Peyer's patch (tissue), 4 donors: ENCODE measurements at places on chromosomes 2 and 18. TPM values are rescaled to one million over a fixed set of nuclear protein-coding genes. Genes with fewer than 3 reads are reported as not detected.

- no peak for DNase-seq
- no peaks in the 10 kb centered on the region for H3K36me3 ChIP-seq
- H3K27ac ChIP-seq: no peak overlapping the region
- no peak overlapping the region for H3K4me3 ChIP-seq
- H3K4me1 ChIP-seq: no peaks in the 10 kb centered on the region
- H3K27me3 ChIP-seq: no peaks in the 10 kb centered on the region
These were observed 98.7 kb upstream of the LPIN2 start for GRCh38 chr18:3111523-3112240.

DNA sequence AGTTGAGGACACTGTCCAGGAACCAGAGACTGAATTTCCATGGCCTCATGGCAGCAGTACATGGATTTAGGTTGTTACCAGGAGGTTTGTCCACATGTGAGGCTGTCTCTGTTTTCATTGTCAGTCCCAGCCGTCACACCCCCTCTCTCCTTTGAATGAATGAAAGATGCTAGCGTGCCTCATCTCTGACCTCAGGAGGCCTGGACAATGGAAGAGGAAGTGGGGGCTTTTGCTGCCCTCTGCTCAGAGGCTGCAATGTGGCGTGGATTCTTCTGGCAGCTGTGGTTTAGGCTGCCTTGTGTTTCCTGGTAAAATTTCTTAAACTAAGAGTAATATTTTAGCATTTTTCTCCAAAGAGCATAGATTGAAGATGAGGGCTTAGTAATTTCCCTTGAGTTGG lies 47.5 kb downstream of the RAB31 start:
- H3K4me3 ChIP-seq: no peak overlapping the region
- no peak for DNase-seq
- no peaks in the 10 kb centered on the region for H3K36me3 ChIP-seq

CDK15 gene
- total RNA-seq: not detected

RAB1A gene
- 99.2 TPM for total RNA-seq

DNA sequence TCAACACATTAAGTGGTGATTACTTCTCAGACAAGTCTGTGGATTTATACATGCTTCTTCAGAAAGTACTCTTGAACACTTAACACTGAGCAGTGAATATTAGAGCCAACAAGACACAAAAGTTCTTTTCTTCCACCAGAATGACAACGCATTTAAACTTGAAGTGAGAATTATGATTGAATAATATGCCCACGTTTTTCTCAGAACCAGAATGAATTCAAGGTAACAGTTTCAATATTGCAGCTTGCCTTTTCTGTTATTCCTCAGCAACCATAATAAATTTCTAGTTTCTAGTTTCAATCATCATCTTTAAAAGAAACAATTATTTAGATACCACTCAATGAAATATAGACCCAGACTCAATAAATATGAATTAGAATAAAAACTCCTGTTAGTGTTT lies 547.0 kb downstream of the NUP35 start:
- H3K4me3 ChIP-seq: no peak overlapping the region
- no peak overlapping the region for H3K27ac ChIP-seq
- no peak for DNase-seq
- H3K36me3 ChIP-seq: no peaks in the 10 kb centered on the region
- H3K27me3 ChIP-seq: no peaks in the 10 kb centered on the region
- H3K4me1 ChIP-seq: no peaks in the 10 kb centered on the region

GRCh38 chr2:225122007-225122406 lies 79.7 kb upstream of the DOCK10 start:
- no peak for DNase-seq
- no peak overlapping the region for H3K4me3 ChIP-seq

DNA sequence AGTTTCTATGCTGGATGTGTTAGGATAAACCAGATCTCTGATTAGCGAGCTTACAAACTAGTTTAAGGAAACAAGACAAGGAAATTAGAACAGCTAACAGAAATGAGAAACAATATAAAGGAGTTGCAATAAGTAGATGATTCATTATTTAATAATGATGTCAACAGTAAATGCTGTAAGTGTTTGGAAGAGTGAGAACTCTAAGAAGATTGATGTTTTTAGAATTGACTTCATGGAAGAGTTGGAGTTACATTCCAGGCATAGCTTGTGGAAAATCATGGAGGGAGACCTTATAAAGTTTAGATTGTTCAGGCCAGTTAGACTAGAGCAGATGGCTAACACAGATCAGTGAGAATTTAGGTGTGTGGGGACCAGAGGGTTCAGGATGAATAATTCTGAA lies 32.6 kb downstream of the PPP1R1C start:
- no peaks in the 10 kb centered on the region for H3K36me3 ChIP-seq
- H3K4me3 ChIP-seq: no peak overlapping the region

TMEM178A gene
- 3.8 TPM for total RNA-seq

GRCh38 chr2:28336982-28337627 lies 55.6 kb upstream of the FOSL2 start:
- DNase-seq: no peak
- H3K27me3 ChIP-seq: no peaks in the 10 kb centered on the region
- H3K4me3 ChIP-seq: no peak overlapping the region
- H3K27ac ChIP-seq: no peak overlapping the region
- H3K4me1 ChIP-seq: peaks cover 4% of the 10 kb centered on the region
- H3K36me3 ChIP-seq: no peaks in the 10 kb centered on the region

DNA sequence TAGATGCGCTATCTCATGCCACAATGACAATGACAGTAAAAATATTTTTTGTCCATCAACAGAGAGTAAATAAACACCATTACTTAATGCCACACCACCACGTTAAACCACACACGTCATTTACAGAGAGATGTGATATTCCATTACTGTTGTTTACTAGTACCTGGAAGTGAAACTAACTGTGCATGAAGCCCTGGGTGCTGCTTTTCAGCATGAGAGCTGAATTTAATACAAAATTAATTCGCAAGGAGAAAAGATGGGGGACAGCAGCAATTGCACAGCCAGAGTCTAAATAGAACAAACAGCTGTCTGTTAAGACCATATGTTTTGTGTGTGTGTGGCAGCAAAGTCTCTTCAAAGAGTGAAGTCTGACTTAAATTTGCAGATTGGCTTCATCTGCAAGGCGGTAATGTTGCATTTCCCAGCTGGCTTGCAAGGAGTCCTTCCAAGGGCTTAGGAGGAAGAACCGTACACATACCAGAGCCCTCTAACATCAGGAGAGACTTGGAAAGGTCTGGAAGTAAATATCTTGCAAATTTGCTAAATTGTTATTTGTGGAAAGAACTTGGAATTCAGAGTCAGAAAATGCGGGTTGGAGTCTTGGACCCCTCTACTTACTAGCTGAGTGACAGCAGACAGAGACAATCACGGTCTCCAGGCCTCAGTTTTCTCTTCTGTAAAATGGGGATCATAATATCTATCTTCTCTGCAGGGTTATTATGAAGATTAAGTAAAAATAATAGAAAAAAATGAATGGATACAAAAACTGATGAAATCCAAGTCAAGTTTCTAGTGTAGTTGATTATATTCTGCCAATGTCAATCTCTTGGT lies 127.6 kb downstream of the ALPK2 start:
- peaks cover 23% of the 10 kb centered on the region for H3K4me1 ChIP-seq
- no peak overlapping the region for H3K27ac ChIP-seq
- H3K27me3 ChIP-seq: no peaks in the 10 kb centered on the region

DNA sequence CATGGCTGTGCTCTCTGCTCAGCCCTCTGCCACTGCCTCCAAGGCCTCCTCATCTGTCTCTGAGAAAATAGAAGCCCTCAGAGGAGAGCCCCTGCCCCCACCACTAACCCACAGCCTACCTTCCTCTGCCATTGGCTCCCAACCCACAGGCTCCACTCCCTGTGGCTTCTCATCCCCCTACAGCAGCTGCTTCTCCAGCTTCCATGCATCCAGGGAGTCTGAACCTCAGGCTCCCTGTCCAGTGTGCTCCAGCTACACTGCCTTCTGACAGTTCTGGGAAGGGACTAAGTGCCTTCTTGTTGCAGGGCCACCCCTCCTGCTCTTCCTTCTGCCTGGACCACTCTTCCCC lies 29.3 kb downstream of the COL6A3 start:
- no peak for DNase-seq
- no peak overlapping the region for H3K4me3 ChIP-seq
- H3K36me3 ChIP-seq: peaks cover 7% of the 10 kb centered on the region
- H3K27ac ChIP-seq: no peak overlapping the region
- peaks cover 4% of the 10 kb centered on the region for H3K27me3 ChIP-seq

DNA sequence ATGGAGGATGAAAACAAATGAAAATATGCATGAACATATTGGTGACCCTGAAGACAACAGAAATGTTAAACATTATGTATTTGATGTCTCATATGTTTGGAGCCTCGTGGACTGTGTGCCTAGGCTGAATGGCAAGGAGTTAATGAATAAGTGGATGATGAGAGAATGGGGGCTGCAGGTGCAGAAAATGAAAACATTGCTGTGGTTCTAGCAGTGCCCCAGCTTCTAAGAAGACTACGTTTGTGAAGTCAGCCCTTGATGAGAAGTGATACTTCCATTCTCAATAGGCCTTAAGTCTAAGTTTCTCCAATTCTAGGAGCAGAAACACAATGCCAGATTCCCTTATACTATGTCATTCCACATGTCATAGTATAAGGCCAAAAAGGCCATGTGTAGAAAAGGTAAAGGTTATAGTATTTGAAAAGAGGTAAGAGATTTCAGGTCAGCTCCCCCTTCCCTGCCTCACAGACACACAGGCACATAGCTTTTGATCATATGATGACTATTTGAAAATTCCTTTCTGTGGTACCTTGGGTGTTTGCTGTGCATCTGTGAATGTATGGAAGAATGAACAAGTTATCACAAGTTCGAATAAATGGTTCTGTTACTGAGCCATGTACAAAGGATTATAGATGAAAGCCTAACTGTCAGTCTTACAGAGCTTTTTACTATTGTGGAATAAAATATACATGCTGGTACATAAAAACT lies 280.8 kb downstream of the SETBP1 start:
- no peaks in the 10 kb centered on the region for H3K4me1 ChIP-seq
- no peaks in the 10 kb centered on the region for H3K27me3 ChIP-seq
- DNase-seq: no peak
- no peak overlapping the region for H3K4me3 ChIP-seq
- no peak overlapping the region for H3K27ac ChIP-seq

DNA sequence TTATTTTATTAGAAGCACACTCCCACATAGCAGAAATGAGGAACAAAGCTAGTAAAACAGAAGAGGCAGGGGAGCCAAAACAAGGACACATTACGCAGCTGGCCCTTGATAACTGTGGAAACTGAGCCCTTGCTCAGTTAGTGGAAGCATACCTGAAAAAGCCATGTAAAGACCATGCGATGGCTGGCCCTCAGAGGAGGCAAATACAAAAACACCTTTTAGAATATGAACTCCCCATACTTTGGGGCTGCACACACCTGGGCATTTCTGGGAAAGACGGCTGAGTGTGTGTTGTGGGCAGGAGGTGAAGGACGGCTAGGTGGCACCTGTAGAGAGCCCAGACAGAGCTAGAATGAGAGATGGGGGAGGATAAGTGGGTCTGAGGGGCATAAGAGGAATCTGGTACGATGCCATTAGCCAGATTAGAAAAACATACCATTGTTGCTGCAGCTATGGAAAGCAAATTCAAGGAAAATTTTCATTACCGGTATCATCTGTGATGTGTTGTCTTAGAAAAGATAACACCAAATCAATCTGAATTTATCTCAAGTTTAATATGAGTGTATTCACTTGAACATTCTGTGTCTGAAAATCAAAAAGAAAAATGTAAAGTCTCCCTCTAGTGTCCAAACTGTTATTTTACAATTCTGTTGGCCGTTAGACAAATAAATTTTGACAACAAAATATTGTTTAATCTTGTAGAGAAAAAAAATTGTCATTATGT lies 45.2 kb upstream of the SULT1C3 start:
- no peaks in the 10 kb centered on the region for H3K36me3 ChIP-seq
- no peak for DNase-seq
- H3K4me3 ChIP-seq: no peak overlapping the region
- H3K27ac ChIP-seq: no peak overlapping the region
- no peaks in the 10 kb centered on the region for H3K4me1 ChIP-seq

FBXO15 gene
- not detected for total RNA-seq

DNA sequence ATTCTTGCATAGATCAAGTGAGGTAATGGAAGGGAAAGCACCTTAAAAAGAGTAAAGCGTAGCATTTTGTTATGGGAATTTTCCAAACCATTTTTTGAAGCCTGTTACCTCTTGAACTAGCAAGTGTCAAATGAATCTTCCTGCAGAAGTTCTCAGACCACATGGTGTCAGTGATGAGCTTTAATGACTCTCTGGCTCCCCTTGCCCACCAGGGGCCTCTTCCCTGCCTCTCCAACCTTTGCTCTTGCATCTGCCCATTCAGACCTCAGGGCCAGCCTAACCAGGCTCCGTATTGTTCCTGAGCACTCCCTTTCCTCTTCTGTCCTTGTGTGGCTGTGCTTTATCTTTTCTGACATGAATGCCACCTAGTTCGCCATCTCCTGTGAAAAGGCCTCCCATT lies 155.9 kb downstream of the DIS3L2 start:
- no peak overlapping the region for H3K27ac ChIP-seq
- H3K36me3 ChIP-seq: peaks cover 3% of the 10 kb centered on the region
- no peaks in the 10 kb centered on the region for H3K27me3 ChIP-seq
- no peaks in the 10 kb centered on the region for H3K4me1 ChIP-seq
- DNase-seq: no peak

DNA sequence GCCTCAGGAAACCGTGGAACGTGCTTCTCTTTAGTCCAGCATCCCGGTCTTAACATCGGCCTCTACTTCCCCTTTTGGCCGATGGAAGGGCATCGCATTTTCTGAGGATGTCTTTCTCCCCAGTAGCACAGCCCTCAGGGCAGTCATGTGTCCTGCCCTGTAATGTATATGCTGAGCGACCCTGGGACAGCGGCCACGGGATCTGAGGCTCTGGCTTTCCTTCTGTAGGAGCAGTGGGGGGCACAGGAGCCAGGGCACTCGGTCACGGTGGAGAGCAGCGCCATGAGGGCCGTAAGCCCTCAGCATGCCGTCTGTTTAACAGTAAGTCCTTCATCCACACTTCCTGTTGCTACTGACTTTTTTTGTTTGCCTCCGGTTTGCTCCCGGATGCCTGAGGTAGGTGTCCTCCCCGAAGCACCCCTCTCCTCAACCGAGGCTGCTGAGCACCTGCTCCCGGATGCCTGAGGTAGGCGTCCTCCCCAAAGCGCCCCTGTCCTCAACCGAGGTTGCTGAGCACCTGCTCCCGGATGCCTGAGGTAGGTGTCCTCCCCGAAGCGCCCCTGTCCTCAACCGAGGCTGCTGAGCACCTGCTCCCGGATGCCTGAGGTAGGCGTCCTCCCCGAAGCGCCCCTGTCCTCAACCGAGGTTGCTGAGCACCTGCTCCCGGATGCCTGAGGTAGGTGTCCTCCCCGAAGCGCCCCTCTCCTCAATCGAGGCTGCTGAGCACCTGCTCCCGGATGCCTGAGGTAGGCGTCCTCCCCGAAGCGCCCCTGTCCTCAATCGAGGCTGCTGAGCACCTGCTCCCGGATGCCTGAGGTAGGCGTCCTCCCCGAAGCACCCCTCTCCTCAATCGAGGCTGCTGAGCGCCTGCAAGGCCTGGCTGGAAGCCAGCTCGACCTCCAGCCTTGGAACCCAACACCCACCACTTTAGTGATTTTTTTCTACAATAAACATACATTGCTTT lies 169.3 kb downstream of the HDAC4 start:
- H3K27me3 ChIP-seq: no peaks in the 10 kb centered on the region
- no peaks in the 10 kb centered on the region for H3K4me1 ChIP-seq
- DNase-seq: no peak

CLHC1 gene
- total RNA-seq: 9.1 TPM

- DNase-seq: no peak
- no peaks in the 10 kb centered on the region for H3K4me1 ChIP-seq
- no peak overlapping the region for H3K4me3 ChIP-seq
These were observed 226.5 kb downstream of the PID1 start for GRCh38 chr2:229044581-229044980.

ACAA2 gene
- total RNA-seq: 185 TPM

USP40 gene
- total RNA-seq: 38.0 TPM

GRCh38 chr2:240797500-240797895 lies 22.5 kb downstream of the KIF1A start:
- no peak overlapping the region for H3K27ac ChIP-seq
- H3K36me3 ChIP-seq: no peaks in the 10 kb centered on the region
- no peaks in the 10 kb centered on the region for H3K4me1 ChIP-seq
- DNase-seq: no peak
- H3K27me3 ChIP-seq: no peaks in the 10 kb centered on the region

CDCA7 gene
- 48.8 TPM for total RNA-seq
